ENCODE measurements at places on chromosomes 2 and 18.

- H3K27me3 ChIP-seq = no peaks in the 10 kb centered on the region
- no peak overlapping the region for H3K4me3 ChIP-seq
- no peak overlapping the region for H3K27ac ChIP-seq
- no peaks in the 10 kb centered on the region for H3K36me3 ChIP-seq
- H3K4me1 ChIP-seq = peaks cover 10% of the 10 kb centered on the region
Measured at GRCh38 chr2:9558948-9559381, 3.3 kb upstream of the ADAM17 start.

DNA sequence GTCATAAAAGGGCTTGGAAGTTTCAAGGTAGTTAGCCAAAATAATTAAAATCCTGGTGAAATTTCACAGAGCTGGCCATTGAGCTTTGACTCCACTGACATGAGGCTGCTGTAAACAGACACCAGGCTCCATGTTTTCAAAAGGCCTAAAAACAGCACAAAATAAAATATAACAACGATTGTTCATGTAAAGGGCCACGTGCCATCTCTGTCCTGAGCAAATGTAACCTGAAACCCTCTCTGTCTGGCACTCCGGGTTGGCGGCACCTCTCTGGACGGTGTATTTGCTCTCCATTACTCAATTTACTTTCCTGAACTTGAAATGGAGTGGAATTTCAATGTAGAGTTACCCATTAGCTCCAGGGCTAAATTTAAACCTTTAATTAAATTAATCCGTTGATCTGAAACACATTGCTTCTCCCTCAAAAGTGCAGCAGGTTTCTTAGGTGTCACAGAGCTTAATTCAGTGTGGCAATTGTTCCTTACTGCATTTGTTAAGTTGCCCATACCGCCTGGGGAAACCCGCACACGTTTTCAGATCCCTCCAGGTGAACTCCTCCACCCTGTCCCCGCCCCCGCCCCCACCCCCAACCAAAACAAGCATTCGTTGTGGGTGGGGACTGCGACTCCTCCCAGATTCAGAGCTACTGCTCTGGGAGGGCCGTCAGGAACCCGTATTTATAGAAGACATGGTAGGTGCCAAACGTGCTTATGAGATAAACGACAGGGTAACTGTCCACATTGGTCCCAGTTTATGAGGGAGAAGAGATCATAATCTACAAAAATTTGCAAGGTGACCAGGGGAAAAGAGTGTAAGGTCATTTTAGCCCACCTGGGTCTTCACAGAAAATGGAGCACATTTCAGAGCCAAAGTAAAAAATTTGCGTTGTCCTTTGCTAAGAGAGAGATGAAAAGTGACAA, 1.2 kb upstream of the CABLES1 start:
- no peak overlapping the region for H3K4me3 ChIP-seq
- no peak overlapping the region for H3K27ac ChIP-seq
- H3K27me3 ChIP-seq = peaks cover 35% of the 10 kb centered on the region
- no peak for DNase-seq

- H3K27ac ChIP-seq = no peak overlapping the region
- H3K27me3 ChIP-seq = no peaks in the 10 kb centered on the region
- no peak overlapping the region for H3K4me3 ChIP-seq
- H3K4me1 ChIP-seq = peaks cover 19% of the 10 kb centered on the region
- DNase-seq = no peak
Measured at GRCh38 chr2:120318626-120319025, 27.3 kb upstream of the INHBB start.

- no peaks in the 10 kb centered on the region for H3K27me3 ChIP-seq
- H3K36me3 ChIP-seq = peaks cover 52% of the 10 kb centered on the region
- H3K4me1 ChIP-seq = peaks cover 4% of the 10 kb centered on the region
- no peak overlapping the region for H3K27ac ChIP-seq
- H3K4me3 ChIP-seq = no peak overlapping the region
- no peak for DNase-seq
Measured at GRCh38 chr2:218745559-218746469, 35.2 kb downstream of the TTLL4 start.
